Stimulated activated naive B cell treated with anti-CD40 and anti-IgM and Interleukin-4, amounts not matched to agents 10 μg/mL and 1 μg/mL and 100 μg/mL, for 72 hours (primary cell): ENCODE measurements at places on chromosomes 3 and 15.

GRCh38 chr15:71294911-71295602, 179.8 kb downstream of the THSD4 start:
- DNase-seq, result no peak

GRCh38 chr3:32991781-32992180, 40.3 kb downstream of the CCR4 start:
- no peak for DNase-seq

DNA sequence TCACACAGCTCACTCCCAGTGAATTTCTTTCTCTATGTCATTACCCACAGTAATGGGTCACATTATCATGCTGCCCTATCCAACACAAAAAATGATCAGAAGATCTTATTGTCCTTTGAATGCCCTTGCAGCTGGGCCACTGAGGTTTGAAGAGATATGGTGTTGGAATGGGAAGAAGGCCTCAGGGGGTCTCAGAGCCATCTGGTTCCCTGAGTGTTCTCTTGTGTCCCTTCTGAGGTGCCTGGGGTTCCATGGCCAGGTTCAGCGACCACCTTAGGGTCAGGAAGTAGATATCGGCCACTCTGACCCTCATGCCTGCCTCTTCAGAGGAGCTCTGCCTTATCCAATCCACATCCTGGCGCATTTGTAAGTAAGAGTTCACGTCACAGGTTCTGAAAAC, 232.3 kb downstream of the TJP1 start:
- DNase-seq, result no peak

GRCh38 chr15:41022487-41023090, 69.3 kb downstream of the CHAC1 start:
- DNase-seq, result no peak

- DNase-seq, result no peak
These were observed 77.2 kb upstream of the CFAP20DC start for GRCh38 chr3:59127071-59127470.

GRCh38 chr3:171155122-171155700, 128.7 kb upstream of the SLC2A2 start:
- DNase-seq, result no peak

- no peak for DNase-seq
These were observed 20.1 kb downstream of the IFT57 start for GRCh38 chr3:108202080-108202479.

GRCh38 chr15:33729653-33730052, 238.6 kb upstream of the CHRM5 start:
- DNase-seq, result no peak

DNA sequence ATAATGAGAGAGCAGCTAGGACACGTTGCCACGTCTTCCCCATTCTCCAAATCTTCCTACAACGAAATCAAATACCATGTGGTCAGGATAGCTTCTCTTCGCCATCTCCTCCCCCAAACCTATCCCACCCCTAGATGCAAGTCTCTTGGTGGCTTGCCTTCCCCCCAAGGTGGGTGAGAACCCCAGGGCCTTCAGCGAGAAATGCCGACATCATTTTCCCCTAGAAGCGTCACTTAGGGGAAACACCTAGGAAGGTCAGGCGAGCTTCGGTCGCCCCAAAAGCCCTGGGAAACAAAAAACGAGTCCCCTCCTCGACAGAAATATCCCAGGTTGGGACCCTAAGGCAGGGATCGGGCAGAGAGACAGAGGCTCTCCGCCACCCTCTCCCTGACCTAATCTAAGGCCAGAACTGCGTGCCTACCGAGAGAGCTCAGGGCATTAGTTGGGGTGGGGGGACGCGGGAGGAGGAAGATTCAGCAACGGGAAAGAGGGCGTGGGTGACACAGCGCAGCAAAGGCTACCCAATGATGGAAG, 502 bp downstream of the DPH3 start:
- DNase-seq, result no peak

- DNase-seq, result no peak
These were observed 1062.9 kb upstream of the CADM2 start for GRCh38 chr3:83895892-83896291.

DNA sequence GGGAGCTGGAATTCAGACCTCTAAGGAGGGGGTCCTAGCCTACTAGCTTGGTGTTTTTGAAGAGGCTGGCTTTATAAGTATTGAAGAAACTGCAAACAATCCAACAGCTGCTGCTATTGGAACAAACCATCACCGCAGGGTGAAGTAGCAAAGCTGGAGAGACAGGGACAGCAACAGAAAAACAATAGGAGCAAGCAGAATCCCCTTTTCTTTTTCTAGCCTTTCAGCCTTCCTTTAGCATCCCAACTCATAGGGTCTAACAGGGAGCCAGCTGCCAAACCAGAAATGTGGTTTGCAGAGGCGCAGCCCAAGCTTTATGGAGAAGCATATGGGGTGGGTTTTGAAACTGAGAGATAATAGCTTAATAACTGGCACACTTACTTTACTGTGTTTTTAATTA, 106.2 kb upstream of the CHMP2B start:
- no peak for DNase-seq

DNA sequence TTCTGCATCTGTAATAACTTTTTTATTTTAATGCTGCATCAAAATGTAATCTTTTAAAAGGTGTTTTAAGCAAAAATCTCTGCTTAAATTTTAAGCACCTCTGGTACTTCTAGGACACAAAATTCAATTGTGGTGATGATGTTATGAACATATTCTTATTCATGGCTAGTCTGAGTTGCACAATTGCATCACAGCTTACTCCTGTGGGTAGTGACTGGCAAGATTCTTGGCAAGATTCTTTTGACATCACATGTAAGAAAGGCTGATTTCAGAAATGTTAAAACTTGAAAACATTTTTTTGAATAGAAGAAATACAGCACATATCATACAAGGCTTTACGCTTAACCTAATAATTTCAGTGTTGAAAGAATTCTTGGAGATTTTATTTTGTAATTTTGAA, 35.7 kb downstream of the IQCH start:
- no peak for DNase-seq
